ENCODE measurements at places on chromosomes 4 and X.

DNA sequence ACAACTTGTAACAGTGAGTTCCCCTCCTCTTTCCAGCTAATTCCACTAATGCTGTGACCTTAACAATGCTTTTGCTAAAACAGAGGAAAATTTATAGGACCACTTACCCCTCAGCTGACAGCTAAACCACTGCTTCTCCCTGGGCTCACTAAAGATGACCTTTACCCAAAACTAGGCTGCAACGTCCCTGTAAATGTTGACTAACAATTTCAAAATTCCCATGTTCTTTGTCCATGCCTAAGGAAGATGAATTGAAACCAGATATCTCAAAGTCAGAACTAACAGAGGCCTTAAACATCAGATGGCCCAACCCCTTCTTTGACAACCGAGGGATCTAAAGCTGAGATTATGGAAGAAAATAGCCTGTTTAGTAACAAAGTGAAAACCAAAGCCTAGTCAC is 32.5 kb downstream of the AFAP1 start:
- no peak for DNase-seq

DNA sequence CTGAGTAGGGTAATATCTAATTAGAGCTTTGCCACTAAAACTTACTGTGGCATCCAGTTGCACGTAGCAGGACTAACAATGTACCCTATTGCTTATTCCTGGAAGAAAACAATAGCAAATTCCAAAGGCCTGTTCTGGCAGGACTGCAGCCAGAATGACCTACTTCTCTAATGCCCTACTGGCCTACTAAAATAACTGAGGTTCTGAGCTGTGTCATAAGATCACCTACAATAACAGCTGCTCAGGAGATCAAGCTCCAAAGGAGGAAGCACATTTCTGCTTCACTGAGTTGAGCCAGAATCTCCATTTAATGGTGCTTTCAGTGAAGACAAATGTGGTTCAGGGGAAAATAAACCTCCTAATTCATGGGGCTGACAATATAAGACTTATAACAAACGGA is 42.2 kb upstream of the CXCL8 start:
- no peak for DNase-seq

DNA sequence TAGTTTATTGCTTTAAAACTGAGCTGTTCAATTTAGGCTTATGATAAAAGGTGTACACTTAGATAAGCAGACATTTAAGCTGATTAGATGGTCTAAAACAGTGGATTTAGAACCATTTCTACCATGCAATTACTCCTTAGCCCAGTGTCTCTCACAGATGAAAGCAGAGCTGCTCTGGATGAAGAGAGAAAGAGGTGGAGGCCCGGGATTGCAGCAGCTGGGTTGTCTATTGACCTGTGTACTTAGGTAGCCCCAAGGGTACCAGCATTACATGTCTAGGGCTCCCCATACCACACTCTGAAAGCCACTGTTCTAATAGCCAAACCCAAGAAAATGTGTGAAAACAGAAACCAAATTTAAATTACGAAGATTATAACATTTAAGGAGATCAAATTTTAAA is 86.0 kb upstream of the GIMD1 start:
- DNase-seq, result no peak

DNA sequence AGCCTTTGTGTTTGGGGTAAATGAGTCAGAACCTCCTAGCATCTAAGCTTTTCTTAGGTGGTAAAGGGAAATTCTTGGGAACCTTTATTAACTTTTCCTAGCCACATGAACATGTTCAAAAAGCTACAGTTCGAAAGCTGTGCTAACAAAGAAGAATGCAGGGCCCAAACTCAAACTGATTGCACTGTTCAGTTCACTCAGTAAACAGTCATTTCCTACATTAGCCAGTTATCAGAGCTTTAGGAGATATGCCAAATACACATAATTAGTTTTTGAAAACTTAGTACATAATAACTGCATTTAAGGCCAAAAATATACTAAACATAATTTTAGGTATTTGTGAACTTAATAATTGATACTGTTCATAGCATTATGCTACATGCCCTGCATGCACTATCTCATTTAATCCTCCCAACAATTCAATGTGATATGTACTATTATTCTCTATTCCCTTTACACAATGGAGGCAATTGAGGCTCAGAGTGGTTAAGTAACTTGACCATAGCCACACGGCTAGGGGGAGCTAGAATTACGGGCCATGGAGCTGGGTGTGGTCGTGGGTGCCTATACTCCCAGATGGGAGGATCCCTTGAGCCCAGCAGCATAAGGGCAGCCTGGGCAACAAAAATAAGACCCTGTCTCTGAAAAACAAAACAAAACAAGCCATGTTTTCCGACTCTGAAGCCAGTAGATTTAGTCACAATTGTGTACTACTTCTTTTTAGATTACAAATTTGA is 43.9 kb upstream of the PDGFRA start:
- no peak for DNase-seq

DNA sequence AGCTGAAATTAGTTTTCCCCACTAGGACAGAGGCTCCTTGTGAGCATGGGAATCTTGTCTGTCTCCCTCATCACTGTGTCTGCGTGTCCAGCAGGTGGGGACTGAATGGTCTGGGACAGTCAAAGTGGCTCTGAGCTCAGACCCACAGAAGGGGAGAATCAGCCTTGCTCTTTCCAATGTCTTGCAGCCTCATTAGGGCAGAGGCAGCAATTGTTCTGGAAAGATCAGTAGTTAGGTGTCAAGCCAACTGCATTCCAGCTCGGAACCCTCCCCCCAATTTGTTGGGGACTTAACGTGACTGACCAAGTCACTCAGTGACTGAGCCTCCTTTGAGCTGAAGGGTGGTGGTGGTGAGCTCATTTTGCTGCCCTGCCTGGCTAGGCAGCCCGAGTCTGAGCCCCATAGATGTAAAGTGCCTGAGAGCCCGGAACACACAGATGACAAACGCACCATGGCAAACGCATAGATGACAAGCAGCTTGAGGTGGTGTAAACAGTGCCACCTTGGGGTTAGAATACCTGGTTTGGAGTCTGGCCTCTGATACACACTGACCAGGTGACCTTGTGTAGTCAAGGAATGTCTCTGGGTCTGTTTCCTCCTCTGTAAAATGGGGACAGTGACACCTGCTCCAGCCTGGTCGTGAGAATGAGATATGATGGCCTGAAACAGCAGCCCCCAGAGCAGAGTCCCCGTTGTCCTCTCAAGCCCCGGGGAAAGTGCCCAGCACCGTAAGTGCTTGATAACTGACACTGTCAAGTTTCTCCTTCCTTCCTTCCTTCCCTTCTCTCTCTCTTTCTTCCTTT is 2.7 kb upstream of the SORCS2 start:
- no peak for DNase-seq

GRCh38 chrX:24282381-24283126 is 31.3 kb downstream of the SUPT20HL2 start:
- no peak for DNase-seq

DNA sequence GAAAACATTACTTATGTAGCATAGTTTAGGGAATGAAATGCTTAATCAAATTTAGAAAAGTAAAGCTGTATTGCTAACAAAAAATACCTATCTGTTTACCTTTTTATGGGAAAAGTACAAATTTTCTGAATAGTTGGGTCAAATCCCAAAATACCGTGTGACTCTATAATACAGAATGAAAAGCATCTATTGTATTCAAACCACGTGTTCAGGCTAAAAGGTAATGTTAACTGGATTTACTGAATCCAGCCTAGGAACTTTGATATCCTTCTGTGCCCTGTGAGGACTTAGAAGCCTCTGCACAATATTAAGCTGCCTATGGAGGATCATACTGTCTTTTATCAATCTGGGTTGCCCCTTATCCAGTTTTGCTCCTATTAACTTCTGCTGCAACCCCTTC is 36.3 kb upstream of the AGA start:
- no peak for DNase-seq
